ENCODE measurements at places on chromosomes 13 and 19.

- no peak for DNase-seq
These were observed 87.7 kb downstream of the SGCG start for GRCh38 chr13:23268441-23268840.

GRCh38 chr13:112417079-112417478 lies 40.9 kb downstream of the SPACA7 start:
- DNase-seq: no peak

- DNase-seq: no peak
These were observed 8.1 kb upstream of the RSPH6A start for GRCh38 chr19:45823182-45823581.

DNA sequence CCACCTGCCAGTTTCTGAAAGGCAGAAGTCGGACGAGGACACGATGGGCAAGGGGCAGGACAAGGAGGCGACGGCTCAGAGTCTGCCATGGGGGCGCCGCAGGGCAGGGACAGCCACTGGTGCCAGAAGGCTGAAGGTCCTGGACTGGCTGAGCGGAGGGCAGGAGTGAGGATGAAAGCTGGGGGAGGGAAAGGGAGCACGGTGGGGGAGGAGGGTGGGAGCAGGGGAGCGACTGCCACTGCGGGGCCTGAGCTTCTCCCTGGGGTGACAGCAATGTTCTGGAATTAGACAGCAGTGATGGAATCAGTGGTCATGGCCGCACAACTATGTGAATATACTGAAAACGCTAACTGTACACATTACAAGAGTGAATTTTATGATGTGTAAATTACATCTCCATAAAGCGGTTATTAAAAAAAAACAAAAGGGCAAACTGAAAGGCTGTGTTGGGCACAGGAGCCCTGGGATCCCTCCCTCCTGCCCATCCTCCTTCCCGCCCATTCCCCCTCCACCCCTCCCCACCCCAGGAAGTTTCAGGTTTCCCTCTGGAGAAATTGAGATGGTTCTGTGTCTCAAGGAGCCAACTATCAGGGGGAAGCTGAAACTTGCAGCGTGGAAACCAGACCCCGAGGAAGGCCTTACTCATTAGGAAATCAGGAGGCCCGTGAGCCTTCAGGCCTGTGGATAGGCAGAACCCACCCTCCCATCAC lies 15.9 kb downstream of the MLLT1 start:
- DNase-seq: peak; percentile 80

DNA sequence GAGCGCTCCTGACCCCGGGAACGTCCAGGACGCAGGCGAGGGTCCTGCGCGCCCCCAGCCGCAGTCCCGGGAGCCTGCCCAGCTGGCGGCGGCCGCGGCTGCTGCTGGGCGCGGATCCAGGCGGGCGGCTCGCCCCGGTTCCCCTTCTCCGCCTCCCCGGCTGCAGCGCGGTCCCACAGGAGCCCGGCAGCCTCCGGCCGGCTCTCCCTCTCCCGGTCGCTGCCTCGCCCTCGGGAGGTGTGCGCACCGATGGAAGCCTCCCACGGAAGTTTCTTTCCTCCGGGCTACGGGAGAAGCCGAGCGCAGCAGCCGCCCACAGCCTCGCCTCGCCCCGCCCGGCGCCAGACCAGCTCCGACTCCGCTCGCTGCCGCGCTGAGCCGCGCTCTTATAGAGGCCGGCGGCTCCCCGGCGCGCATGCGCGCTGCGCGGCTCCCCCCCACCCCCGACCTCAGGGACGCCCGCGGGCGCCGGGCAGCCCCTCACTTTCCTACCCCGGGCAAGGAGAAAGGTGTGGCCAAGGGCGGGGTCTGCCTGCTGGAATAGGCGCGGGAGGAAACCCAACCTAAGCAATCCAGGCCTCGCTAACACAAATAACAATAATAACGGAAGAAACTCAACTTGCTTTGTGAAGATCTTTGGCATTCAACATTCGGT lies at the start of gene SHISA2:
Gene SHISA2 (minus strand): TSS at position 360 of the 655 bp plus-strand sequence. CDS start 1,041 bp downstream, outside the sequence.
- DNase-seq: peak; percentile 31

DNA sequence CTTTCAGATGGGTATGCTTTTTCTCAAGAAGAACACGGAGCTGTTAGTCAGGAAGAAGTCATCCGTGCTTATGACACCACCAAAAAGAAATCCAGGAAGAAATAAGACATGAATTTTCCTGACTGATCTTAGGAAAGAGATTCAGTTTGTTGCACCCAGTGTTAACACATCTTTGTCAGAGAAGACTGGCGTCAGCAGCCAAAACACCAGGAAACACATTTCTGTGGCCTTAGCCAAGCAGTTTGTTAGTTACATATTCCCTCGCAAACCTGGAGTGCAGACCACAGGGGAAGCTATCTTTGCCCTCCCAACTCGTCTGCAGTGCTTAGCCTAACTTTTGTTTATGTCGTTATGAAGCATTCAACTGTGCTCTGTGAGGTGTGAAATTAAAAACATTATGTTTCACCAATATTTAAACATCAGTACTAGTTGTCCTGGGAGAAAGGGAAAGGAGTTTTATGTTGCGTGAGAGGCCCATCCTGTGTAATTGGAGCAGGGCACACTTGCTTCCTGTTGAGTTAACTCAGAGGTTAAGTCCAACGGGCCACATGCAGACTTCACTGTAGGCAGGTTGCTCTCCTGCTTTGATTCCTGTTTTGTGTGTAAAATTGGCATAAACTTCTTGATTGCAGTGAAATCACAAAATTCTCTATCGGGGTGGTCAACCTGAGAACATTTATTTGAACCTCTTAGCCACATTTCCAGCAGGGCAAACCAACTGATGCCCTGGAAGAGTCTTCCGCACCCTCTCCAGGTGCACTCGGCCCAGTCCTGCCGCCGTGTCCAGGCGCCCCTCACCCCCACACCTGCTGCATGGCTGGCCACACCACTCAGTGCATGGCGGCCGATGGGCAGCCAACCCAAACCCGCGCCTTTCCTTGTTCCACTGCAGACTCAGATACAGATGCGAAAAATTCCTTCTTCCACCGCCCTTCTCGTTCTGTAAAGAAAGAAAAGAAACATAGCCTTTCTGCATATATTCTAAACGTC lies 31.6 kb downstream of the SHISA2 start:
- DNase-seq: peak; percentile 63

DNA sequence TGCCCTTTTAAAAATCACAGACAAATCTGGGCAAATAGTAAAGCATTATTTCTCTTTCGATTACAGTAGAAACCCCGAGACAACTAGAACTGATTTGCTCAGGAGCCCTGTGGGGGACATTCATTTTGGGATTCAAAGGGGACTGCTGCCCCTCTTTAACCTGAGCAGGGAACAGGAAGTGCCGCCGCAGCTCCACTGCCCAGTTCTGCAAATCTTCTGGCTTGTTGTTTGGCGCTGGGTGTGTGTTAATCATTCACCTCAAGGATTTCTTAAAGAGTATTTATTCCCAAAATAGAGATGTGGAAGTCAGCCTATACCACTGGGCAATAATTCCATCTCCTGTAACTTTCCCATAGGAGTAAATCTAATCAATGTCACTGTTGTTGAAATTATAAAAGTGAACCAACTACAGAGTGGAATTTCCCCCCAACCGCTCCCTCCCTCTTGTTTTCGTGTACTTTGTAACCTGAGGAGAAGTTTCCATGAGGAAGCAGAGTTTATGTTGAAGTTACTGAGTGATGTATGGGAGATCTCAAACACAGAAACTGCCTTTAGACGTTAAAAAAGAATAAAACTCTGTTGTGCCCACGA lies 515.8 kb downstream of the KLF12 start:
- DNase-seq: no peak

DNA sequence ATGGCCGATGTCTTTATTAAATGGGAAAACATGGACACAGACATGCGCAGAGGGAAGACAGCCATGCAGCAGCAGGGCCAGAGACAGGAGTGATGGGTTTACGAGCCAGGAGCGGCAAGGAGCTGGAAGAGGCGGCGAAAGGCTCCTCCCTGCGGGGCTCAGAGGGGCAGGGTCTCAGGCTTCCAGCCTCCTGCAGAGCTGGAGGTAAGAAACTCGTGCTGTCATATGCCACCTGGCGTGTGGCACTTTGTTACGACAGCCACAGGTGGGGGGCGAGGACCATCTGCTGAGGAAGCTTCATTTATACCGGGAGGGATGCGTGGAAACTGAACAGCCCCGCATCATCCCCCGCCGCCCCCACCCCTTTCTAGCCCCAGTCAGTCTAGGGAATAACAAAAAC lies 52.0 kb upstream of the SPACA7 start:
- no peak for DNase-seq

GRCh38 chr13:107650081-107650701 lies 565.1 kb downstream of the LIG4 start:
- peak; percentile 62 for DNase-seq
